Stimulated activated naive CD8-positive, alpha-beta T cell treated with anti-CD3 and anti-CD28 coated beads, Interleukin-15, amount 100 ng/mL, for 72 hours (primary cell): ENCODE measurements at places on chromosomes 16 and 17.

- DNase-seq, result no peak
Measured at GRCh38 chr17:82384051-82384729, 12.6 kb downstream of the UTS2R start.

DNA sequence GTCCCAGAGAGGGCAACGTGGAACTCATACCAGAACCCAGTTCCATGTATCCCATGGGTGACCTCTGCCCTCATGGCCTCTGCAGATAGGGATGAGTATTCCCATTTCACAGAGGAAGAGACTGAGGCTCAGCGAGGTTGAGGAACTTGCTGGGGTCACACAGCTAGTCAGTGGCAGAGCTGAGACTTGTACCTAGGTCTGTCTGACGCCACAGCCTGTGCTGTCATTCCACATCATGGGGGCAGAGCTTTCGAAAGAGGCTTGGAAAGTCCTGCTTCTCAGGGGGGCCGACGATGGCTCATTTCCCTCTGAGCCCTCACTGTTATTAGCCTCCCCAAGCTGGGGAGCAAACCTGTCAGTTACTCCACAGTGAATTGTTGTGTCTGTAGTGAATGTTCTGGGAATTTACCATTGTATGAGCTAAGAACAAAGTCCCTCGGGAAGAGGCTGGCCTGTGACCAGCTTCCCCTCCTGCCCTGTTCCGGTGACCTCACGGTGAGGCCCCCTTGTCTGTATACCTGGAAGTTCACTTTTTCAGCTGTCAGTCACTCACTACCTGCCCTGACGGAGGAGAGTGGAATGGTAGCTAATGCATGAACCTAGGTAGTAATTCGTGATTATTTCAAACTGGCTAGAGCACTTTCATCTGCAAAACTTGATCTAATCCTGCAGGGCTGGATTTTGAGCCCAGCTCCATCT, 8.9 kb downstream of the METTL22 start:
- no peak for DNase-seq

GRCh38 chr17:40611840-40612474, 35.7 kb downstream of the SMARCE1 start:
- no peak for DNase-seq

- DNase-seq, result no peak
Measured at GRCh38 chr16:24852281-24852721, 6.5 kb downstream of the SLC5A11 start.

DNA sequence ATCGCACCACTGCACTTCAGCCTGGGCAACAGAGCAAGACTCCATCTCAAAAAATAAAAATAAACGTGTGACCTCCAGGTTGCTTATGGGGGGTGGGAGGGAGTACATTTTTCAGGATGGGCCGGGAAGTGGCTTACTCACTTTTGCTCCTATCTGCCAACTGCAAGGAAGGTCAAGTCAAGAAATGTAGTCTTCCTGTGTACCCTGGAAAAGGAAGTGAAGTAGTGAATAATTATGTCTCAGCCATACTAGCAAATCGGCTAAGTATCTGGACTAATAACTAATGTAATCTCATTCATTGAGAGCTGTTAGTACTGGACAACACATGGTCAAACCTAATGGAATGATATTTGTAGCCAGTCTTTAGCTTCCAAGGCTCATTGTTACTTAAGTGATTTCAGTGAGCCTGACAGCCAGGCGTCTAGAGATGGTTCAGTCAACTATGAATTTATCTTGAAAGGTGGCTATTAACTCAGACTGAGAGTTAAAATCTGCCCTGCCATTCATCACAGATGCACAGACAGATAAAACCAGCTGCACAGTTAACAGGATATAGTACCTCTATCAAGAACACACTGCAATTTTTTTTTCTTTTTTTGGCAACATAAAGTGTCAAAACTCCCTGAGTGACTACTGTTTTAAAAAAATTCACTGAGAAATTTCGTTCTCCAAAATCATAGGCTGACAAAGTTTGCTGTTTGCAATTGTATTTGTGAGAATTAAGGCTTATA, 3.7 kb upstream of the TACO1 start:
- no peak for DNase-seq

DNA sequence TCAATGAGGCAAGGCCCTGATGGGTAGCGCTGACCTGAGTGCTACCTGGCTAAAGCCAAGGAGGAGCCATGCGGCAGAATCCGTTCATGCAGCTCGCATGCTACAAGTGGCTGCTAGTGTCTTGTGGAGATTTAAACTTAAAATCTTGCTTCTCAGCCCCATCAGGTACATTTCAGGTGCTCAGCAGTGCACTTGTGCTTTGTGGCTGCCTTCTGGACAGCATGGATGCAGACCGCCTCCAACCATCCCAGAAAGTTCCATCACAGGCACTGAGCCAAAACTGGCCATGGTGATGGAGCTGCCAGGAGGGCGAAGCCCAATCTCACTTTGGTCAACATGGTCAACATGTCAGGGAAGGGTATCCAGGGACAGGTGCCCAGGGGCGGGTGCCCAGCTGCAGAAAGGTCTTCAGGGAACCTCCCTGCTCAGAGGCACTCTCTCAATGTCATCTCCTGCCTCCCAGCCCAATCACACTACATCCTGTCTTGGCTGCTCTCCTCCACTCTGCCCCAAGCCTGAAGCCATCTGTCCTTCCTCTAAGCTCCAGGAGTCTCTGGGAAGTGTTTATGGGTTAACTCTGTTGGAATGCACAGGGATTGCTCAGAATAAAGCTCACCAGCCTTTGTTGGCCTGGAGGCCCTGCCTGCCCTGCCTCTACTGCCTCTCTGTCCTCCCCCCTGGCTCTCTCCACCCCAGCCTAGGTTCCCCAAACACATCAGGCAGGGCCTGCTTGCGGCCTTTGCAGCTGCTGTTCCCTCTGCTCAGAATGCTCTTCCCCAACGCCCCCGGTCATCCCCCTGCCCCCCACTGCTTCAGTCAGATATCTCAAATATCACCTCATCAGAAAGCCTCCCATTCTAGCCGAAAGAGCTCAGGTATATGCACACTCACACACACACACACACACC, 18.3 kb upstream of the TNFRSF13B start:
- DNase-seq, result no peak

- DNase-seq, result no peak
Measured at GRCh38 chr17:36888236-36888951, 48.9 kb upstream of the LHX1 start.
